Activated CD8-positive, alpha-beta memory T cell treated with anti-CD3 and anti-CD28 coated beads for 1 hour (primary cell): ENCODE measurements at places on chromosomes 4 and X.

DNA sequence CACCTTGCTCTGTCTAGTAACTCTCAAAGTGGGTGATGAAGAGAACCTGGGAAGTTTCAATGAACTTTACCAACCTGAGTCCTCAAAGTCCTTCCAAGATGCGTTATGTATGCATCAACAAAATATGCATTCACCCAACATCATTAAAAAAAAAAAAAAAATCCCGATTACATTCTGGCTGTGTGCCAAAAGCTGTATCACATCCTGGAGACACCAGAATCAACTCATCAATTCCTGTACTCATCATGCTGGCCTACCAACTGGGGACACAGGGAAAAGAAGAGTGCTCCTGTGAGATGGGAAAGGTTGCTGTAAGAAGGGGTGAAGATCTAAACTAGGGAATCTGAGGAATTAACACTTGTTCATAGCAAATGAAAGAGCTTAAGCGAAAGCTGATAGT, 16.5 kb downstream of the UNC5C start:
- no peak for DNase-seq

DNA sequence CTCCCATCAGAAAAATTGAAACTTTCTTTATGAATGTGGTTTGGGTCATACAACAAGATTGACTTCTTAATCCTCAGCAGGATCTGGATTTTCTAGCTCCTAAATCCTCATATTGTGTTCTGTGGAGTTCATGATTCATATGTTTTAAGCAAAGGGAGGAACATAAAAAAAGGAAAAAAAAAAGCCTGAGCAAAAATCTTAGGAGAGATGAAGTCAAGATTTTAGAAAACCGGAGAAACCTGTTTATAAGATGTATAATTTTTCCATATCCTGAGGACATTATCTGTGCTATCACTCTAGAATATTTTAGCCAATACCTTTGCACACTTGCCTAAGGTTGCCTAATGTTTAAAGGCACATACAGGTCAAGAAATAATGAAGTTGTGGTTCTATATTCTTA, 7.0 kb upstream of the EREG start:
- no peak for DNase-seq

DNA sequence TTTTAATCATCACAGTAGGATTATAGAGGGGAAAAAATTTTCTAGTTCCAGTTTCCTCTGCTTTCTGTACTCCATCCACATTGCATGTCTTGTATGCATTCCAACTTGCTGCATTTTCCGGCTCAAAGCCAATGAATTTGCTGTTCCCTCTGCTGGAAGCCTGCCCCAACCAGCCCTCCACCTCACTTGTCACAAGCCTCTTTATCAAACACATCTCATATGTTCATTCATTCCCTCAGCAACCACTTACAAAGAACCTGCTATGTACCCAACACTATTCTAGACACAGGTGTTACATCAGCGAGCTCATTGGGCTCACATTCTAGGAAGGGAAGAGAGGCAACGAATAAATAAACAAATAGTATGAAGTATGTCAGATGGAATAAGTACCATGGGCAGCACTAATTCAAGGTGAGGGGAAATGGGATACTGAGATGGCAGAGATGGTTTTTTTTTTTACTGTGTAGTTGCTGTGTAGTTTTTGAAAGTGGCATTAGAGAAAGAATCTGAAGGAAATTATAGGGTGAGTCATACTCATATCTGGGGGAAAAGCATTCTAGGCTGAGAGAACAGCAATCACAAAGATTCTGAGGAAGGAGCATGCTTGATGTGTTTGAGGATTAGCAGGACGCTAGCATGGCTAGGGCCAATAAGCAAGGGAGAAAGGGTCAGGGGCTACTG, 332.5 kb downstream of the PDGFC start:
- no peak for DNase-seq

- DNase-seq: no peak
These were observed 8.0 kb downstream of the OFD1 start for GRCh38 chrX:13742397-13743176.

GRCh38 chr4:96154676-96155075, 314.8 kb downstream of the PDHA2 start:
- DNase-seq: no peak

GRCh38 chr4:53863158-53863557, 201.2 kb downstream of the CHIC2 start:
- no peak for DNase-seq

GRCh38 chr4:173119818-173120217, 48.8 kb upstream of the GALNT7 start:
- no peak for DNase-seq

DNA sequence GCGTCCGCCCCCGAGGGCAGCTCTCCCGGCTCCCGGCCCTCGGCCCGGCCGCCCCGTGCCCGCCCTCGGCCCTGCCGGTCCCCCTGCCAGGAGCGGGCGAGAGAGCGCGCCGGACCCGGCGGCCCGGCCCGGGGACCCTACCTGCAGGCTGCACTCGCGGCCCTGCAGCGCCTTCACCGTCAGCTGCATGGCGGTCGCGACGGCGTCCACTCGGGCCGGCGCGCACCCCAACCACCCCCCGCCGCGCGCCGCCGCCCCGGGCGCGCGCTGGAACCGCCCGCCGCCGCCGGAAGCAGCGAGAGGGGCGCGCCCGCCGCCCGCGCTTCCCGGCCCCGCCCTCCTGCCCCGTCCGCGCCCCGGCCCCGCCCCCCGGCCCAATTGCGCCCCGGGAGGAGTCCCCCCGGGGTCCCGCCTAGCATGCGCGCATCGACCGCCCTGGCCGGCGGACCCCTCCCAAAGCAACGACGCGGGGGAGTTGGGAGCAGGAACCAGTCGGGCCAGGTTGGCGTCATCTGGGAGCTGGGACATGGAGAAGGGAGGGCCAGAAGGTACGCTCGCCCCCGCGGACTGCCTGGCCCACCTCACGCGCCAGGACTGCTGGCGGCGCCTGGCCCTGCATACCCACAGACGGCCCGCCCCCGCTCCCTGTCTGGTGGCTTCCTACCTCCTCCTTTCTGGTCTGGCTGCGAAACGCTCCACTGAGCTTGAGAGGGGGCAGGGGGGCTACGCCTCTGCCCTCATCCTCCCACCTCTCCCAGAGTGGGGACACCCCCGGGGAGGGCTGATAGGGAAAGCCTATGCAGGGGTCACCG, at the start of gene UBL4A:
UBL4A (minus strand) TSS at position 220 of the 812 bp plus-strand sequence; CDS start at position 189, 31 bp downstream.
- peak; percentile 49 for DNase-seq

DNA sequence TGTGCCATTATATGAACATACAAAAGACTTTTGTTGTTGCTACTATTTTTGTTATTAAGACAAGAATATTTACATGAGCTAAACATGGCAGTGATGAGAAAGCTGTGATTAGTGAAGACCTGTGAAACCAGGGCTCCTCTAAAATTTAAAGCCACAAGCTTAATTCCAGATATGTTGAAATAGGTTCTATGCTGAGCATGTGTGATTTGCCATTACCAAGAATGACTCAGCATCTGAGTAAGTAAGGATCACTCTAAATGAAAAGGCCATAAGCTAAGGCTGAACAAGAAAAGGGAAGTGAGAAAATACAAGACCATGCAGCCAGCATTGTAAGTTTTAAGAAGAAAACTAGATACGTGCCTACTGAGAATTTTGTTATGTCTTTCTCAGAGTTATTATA, 75.9 kb upstream of the CAMK2D start:
- DNase-seq: no peak

DNA sequence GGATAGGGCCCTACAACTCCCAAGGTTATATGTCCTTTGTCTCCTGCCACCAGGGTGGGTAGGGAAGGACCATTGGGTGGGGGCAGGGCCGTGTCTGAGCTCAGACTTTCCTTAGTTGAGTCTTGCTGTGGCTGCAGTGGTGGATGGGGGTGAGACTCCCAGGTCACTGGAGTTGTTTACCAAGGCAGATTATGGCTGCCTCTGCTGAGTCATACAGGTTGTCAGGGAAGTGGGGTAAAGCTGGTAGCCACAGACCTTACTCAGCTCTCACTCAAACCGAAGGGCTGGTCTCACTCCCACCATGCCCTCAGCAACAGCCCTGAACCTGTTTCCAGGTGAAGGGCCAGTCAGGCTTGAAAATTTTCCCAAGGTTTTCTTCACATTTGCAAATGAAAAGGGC, 58.8 kb upstream of the FAAH2 start:
- DNase-seq: no peak

DNA sequence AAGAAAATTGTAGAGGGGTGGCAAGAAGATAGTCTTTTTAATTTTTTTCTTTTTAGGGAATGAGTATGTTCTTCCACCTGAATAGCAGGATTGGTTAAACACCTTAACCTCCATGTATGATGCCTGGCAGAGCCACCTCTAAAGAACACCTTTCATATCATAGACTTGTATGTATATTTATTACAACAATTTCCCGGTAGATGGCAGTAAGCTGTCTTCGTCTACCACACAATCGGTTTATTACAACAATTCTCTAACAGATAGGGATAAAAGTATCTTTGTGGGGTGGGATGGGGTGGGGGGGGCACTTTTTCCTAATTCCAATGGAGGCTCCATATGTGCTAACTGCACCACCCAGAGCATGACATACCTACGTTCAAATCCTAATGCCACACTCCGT, 255.5 kb downstream of the LDB2 start:
- no peak for DNase-seq

GRCh38 chr4:40187386-40187906, 9.4 kb upstream of the RHOH start:
- no peak for DNase-seq

DNA sequence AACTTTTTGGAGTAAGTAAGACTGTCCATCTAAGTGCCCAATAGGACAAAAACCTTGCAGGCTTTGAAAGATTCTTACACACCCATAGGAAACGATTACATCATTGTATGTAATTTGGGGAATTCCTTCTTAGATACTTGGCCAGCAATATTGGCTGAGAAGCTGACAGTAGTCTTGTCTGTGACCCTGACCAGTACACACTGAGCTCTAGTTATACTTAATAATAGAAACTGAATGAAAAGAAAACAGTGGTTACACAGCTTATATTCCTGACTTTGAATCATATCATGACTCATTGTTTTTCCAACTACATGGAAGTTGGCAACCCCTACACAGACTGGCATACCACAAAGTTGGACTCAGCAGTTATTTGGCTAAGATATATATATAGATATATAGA, 7.1 kb upstream of the TLR2 start:
- DNase-seq: no peak

- no peak for DNase-seq
These were observed 215.5 kb downstream of the SPATA18 start for GRCh38 chr4:52266537-52267137.

GRCh38 chr4:4763822-4764557, 95.5 kb upstream of the MSX1 start:
- no peak for DNase-seq

GRCh38 chrX:107742700-107743191, 32.8 kb downstream of the TSC22D3 start:
- DNase-seq: no peak

DNA sequence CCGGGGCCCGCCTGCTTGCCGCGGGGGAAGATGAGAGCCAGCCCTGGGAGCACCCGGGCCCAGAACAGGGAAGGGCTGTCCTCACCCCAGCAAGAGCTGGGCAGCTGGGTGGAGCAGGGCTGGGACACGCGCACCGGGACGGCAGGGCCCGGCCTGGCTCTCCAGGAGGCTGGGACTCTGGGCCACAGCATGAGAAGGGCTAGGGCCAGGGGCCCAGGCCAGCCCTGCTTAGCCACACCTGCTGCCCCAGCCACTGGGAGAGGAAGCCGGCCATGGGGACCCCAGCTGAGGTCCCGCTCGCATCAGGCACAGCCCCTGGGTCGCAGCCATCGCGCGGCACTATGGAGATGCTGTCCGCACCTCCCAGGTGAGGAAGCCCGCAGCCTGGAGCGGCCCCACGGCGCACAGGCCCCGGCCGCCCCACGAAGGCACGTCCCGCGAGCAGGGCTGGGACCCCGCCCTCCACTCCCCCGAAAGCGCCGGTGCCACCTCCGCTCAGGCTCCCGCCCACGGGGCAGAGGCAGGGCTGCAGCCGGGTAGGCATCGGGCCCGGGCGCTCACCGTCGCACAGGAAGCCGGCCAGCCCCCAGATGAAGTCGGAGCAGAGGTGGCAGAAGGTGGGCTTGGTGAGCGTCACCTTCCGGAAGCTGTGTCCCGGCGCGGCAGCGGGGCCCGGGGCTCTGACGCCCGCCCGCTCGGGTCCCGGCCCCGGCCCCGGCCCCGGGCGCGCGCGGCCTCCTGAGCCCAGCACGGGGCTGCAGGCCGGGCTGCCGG, 531 bp downstream of the DGKQ start:
- DNase-seq: peak; percentile 25

- no peak for DNase-seq
These were observed 32.2 kb downstream of the ATG4A start for GRCh38 chrX:108123591-108124366.

DNA sequence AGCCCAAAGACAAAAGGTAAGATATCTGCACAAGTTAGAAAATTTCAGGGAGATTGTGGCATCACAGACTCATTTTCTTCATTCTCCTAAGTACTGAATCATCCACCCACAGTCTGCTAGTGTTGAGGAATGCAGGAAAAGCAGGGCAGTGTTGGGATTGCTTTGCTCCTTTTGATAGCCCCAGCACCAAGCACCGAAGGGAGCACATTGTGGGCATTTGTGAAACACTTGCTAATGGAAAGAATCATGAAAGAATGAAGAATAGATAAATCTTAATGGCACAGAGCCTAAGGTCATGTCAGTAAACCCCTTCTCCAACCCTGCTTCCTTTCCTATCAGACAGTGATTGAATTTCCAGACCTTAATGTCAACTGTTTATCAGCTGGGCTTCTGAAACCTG, 103.1 kb upstream of the GPRIN3 start:
- DNase-seq: no peak

GRCh38 chrX:139842326-139843185, 90.3 kb downstream of the ATP11C start:
- no peak for DNase-seq

DNA sequence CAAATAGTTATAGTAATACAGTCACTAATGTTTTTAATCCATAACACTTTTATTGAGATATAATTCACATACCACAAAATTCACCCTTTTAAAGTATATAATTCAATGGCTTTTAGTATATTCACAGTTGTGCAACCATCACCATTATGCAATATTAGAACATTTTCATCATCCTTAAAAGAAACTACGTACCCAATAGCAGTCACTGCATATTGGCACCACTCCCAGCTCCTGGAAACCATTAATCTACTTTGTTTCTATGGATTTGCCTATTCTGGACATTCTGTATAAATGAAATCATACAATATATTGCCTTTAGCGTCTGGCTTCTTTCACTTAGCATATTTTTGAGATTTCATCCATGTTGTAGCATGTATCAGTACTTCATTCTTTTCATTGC, 99.3 kb downstream of the AMMECR1 start:
- DNase-seq: no peak

- DNase-seq: no peak
These were observed 124.6 kb downstream of the DCHS2 start for GRCh38 chr4:154366956-154367355.

DNA sequence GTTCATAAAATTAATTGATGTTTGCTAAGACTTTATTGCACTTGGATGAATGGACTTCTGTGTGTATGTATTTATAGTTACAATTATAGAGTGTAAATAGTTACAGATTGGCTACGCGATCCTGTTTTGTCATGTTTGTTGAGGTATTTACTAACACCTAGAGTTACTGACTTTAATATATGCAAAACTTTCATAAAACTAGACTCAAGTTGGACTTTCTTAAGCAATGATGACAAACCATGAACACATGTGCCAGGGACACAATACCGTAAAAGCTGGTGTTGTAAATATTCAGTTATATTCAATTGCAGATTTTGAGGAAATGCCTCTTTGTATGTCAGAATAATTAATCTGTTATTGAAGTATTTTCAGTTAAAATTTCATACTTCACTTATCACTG, 6.1 kb downstream of the GRIA2 start:
- no peak for DNase-seq
